ENCODE measurements at places on chromosomes 2 and 18. TPM values are rescaled to one million over a fixed set of nuclear protein-coding genes. Genes with fewer than 3 reads are reported as not detected.

SP140 gene
- polyA plus RNA-seq, result 0.74 TPM

PDCD1 gene
- not detected for polyA plus RNA-seq

CCDC93 gene
- polyA plus RNA-seq, result 112 TPM

SLC8A1 gene
- 18.7 TPM for polyA plus RNA-seq

GPR35 gene
- 2.8 TPM for polyA plus RNA-seq

WIPF1 gene
- polyA plus RNA-seq, result 0.44 TPM

RGPD4 gene
- 0.26 TPM for polyA plus RNA-seq

GPAT2 gene
- polyA plus RNA-seq, result not detected

ACTR1B gene
- polyA plus RNA-seq, result 168 TPM

SPATS2L gene
- 8.5 TPM for polyA plus RNA-seq

BCL2L11 gene
- polyA plus RNA-seq, result 2.6 TPM

ALK gene
- polyA plus RNA-seq, result 10.1 TPM

AQP12A gene
- polyA plus RNA-seq, result not detected

FRZB gene
- 3.5 TPM for polyA plus RNA-seq

CRACDL gene
- 0.85 TPM for polyA plus RNA-seq

TDRD15 gene
- not detected for polyA plus RNA-seq

TXNL1 gene
- polyA plus RNA-seq, result 84.7 TPM

SALL3 gene
- 0.24 TPM for polyA plus RNA-seq

LINC00305 gene
- not detected for polyA plus RNA-seq

ATOH8 gene
- 0.92 TPM for polyA plus RNA-seq

GCKR gene
- polyA plus RNA-seq, result 2.5 TPM

RIT2 gene
- 1.1 TPM for polyA plus RNA-seq

CSRNP3 gene
- 66.6 TPM for polyA plus RNA-seq

CTAGE1 gene
- not detected for polyA plus RNA-seq

DSG1 gene
- polyA plus RNA-seq, result not detected

HOXD3 gene
- not detected for polyA plus RNA-seq

CYP20A1 gene
- polyA plus RNA-seq, result 12.9 TPM

COMMD1 gene
- 69.1 TPM for polyA plus RNA-seq

GRB14 gene
- polyA plus RNA-seq, result 8.5 TPM

CYS1 gene
- not detected for polyA plus RNA-seq

KLHL30 gene
- not detected for polyA plus RNA-seq

C2orf76 gene
- 37.7 TPM for polyA plus RNA-seq

CIAO1 gene
- 188 TPM for polyA plus RNA-seq

SLC38A11 gene
- not detected for polyA plus RNA-seq

All from neural cell (in vitro differentiated cells).